Activated T-helper 1 cell treated with Interleukin-2 at 50 U/mL for 16 hours (primary cell): ENCODE measurements at places on chromosomes 2 and 18.

- DNase-seq: no peak
Observed at GRCh38 chr2:231182513-231182899, 15.9 kb upstream of the ARMC9 start.

GRCh38 chr2:161421686-161422085 is 5.6 kb downstream of the TBR1 start:
- DNase-seq: no peak

DNA sequence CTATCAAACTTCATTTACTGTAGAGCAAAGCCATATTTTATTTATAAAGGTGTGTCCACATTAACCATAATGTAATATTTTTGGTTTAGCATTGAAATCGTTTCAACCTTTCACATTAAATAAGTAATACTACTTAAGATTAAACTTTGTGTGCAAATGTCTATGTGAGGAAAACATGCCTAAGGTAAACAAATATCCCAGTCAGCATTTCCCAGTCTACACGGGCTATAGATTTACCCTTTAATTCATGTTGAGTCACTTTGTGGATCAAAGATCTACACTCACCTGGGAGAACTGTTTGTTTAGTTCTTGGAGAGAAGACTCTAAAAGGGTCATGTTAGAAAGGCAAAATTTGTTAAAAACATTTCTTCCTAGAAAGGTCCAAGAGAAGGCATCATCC is 89.1 kb downstream of the ABCA12 start:
- DNase-seq: no peak

DNA sequence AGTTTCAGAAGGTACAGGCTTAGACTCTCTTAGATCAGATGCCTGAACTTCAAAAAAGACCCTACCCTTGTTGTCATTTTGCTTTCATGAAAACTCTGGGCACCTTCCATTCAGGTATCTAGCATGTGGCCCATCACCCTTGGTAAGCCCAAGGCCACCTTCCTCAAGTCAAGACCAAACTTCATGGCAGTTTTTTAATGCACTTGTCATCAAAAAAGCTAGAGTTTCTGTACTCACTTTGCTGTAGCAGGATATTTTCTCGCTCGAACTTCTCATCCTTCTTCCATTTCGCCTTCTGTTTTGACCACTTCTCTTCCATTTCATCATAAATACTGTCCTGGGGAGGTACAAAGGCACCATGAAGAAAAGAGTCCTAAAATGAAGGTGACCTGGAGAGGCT is 48.2 kb downstream of the FLACC1 start:
- DNase-seq: no peak

DNA sequence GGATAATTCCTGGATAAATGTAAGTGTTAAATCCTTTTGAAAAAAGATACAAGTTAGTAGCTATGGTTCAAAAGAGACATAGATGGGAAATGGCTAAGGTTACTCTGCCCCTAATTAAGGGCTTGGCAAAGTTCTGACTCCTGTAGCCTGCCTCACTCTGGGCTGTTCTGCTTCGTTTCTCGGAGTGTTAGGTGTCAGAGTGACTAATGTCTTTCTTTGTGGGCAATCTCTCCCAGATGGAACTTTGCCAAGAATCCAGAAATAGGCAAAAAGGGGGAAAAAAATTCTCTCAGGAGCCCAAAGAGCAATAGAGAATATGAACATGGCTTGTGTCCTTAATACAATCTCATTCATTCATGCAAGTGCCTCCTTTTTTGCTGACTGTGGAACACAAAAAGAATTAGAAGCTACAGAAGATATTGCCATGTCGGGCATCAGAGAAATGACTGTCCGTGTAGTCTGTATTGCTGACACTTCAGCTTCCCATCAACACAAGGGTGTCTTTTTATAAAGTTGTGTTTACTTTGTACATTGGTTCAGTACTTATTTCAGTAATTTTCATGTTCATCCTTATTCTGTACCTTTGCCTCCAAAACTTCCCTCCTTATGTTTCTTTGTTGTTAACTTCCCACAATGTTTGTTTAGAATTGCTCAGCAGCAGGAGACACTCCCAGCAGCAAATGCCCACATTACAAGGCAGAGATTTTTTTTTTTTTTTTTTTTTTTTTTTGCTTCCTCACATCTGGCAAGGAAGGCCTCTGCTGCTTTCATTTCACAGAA is 134.0 kb downstream of the FTCDNL1 start:
- DNase-seq: no peak

DNA sequence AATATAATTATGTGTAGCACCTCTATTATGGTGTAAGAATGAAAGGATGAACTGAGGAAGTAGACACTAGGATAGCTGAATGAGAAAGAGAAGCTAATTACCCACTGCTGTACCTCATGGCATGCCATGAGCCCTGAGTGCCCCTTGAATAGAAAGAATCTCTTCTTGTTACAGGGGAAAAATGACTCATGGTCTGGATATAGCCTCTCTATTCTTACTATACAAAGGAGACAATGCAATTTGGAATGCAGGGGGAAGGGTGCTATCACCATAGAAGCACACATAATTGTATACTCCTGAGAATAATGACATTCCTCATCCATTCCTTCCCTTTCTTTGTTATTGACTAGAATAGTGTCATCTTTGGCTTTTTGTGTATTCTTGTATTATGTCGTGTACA is 385.2 kb downstream of the CDH7 start:
- no peak for DNase-seq

GRCh38 chr18:59910967-59911366 is 11.2 kb downstream of the PMAIP1 start:
- DNase-seq: no peak

GRCh38 chr2:108884619-108885018 is 98.0 kb downstream of the CCDC138 start:
- DNase-seq: no peak

GRCh38 chr2:1588051-1588977 is 156.0 kb downstream of the PXDN start:
- DNase-seq: no peak

DNA sequence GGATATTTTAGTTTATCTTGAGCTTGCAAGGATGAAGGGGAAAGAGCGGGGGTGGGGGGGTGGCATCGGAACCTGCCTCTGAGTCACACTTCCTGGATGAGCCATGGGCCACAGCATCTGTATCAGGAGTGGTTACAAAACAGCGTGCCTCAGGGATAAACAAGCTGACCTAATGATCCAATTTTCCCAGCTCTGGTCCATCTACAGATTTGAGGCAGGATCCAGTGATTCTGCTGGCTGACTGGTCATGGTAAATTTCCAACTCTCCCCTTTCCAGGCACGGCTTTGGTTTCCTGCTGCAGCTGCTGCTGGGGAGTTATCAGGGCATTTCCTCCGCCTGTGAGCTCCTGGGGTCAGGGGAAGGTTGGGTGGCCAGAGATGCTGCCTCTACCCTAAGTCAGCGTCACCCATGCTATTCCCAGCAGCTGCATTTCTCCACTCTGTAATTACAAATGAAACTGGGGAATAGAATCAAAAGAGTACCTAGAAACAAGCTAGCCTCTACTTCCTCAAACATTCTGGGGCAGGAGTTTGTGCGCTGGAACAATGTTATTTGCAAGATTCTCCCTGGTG is 4.7 kb upstream of the HPCAL1 start:
- no peak for DNase-seq

DNA sequence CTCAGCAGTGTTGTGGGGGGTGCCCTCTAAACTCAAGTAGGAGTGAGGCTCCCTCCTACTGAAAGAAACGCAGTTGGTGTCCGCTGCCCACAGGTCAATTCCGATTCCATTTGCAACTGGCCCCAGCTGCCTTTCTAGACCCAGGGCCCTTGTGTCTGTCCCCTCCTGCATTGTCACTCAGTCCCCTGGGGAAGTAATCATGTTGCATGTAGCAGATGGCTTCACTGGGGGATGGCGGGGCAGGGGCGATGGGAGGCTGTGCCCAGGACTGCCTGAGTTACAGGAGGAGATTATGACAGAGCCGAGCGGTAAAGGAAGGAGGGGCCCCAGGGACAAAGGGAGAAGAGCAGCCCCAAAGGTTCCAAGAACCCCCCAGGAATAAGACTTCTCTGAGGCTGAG is 62.5 kb upstream of the SH3RF3 start:
- DNase-seq: no peak

DNA sequence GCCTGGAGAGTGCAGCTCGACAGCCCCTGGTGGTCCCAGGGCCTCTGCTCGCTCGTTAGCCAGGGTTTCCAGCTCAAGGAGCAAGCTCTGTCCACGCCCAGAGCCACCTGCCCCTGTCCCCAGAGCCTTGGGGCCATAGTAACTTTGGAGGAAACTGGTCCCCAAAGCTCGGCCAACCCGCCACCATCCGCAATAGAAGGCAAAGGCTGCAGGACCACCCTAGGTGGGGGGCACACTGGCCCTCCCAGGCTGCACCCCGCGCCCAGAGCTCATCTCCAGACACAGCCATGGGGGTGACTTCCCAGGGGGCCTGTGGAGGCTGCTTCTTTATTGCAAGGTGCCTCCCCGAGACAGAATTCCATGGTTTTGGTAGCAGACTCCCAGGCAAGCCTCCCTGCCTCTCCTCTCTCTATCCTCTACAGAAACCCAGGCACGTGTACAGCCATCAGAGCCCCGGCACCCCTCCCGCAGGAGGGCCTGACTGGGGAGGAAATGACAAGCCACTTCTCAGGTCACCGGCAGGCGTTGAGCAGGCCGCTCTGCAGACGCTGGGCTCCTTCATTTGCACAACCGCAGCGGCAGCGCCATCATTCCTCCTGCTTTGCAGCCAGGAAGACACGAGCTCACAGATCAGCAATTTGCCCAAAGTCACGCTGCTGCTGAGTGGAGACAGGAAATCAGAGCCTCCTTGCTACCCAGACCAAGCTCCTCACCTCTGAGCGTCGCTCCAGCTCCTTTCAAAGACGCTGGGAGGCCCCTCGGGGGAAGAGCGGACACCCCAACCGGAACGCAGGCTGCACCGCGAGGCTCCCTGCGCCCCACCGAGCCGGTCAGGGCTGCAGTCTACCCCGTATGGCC is 80.2 kb downstream of the NDUFA10 start:
- no peak for DNase-seq

GRCh38 chr18:2169656-2170055 is 401.6 kb downstream of the METTL4 start:
- DNase-seq: no peak

GRCh38 chr2:215615067-215615802 is 179.4 kb upstream of the FN1 start:
- DNase-seq: no peak

DNA sequence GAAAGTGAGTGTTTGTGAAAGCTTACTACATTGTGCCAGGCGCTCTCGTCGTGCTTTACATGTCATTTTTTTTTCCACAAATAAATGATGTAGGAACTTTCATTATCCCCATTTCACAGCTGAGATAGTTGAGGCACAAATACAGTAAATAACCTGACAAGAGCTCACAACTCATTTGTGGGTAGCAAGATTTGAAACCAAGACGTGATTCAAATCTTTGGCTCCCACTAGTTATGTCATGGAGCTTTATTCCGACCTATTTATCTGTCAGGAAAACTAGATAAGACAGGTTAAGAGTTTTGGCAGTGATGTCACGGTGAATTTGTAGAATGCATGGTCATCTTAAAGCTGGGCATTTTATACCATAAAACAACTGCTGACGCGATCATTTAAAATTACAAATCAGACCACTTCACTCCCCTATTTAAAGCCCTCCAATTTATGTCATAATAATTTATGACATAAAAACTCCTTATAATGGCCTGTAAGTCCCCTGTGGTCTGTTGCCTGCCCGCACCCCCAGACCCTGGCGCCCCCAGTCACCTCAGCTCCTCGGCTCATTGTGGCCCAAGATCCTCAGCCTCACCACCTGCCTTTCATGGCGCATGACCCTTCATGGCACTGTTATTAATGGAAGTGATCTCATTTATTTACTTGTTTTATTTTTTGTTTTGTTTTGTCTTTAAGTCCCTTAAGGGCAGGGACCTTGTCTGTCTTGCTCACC is 678 bp upstream of the ZNF24 start:
- no peak for DNase-seq

DNA sequence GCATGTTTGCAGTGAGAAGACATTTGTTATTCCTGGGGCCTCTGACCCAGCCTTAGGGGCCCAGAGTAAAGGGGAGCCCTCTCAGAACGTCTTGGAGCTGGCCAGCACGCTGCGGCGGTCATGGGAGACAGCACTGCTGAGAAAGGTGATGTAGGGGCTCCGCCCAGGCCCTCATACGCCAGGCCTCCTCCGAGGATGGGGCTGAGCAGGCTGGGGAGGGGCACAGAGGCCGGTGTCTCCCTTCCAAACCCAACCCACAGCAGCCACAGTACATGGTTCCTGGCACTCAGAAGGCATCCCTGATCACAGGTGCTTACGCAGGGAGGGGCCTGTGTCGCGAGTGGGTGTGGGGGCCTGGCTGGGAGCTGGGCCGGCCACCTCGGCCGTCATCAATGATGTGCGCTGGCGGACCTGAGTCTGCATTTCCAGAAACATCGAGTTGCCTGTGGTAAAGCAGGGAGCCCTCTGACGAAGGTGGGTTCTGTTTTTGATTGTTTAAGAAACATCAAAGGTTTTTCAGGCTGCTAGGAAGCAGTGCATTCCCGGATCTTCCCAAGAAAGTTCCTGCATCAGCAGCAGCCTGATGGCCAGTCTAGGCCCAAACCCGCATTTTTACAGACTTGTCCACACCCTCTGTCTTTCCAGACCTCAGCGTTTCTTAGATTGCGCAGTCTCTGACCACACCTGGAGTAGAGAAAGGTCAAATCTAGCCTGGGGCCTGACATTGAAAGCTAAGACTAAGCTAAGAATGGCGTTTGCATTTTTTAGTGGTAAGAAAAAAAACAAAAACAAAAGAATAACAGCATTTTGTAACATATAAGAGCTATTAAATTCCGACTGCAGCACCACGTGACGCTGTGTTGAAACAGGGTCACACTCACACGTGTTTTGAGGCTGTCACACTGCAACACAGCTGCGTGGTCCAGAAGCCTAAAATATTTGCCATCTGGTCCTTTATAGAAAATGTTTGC is 51.2 kb upstream of the PXDN start:
- no peak for DNase-seq

DNA sequence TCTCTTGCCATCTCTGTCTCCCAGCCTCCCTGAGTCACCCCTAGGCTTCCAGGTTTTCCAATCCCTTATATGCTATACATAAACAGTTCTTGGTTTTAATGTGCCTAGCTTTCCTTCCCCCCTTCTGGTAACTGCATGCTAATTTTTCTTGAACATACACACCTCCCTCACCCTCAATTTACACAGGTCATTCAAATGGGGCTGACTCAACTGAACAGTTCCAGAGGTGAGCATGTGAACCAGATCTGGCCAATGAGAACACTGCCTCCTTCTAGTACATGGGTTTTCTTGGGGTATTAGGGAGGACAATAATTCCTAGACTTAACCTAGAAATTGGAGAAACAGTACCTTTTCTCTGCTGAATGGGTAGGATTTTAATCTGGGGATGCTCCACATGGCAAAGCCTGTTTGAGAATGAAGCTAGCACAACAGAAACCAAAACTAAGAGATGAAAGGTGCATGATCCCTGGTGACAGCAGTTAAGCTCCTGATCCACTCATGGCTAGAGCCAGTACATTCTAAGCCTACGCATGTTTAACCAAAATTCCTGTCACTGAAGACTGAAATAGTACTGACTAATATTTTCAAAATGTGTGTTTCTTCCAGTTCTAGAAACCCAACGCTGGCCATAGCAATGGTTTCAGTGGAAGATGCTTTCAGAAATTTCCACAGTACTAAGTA is 11.8 kb downstream of the SLC25A12 start:
- no peak for DNase-seq

- DNase-seq: no peak
Observed at GRCh38 chr18:29171892-29172755, 995.2 kb upstream of the CDH2 start.
